Stimulated activated memory B cell treated with anti-CD40 and anti-IgM and Interleukin-4, amounts not matched to agents 10 μg/mL and 1 μg/mL and 100 μg/mL, for 72 hours (primary cell): ENCODE measurements at places on chromosomes 12 and 14.

GRCh38 chr14:34254031-34254430, 208.0 kb downstream of the SPTSSA start:
- ATAC-seq: no peak

GRCh38 chr12:116697305-116697704, 40.6 kb downstream of the SPRING1 start:
- no peak for ATAC-seq

GRCh38 chr12:68971404-68971803, 38.4 kb upstream of the CPM start:
- ATAC-seq: no peak

DNA sequence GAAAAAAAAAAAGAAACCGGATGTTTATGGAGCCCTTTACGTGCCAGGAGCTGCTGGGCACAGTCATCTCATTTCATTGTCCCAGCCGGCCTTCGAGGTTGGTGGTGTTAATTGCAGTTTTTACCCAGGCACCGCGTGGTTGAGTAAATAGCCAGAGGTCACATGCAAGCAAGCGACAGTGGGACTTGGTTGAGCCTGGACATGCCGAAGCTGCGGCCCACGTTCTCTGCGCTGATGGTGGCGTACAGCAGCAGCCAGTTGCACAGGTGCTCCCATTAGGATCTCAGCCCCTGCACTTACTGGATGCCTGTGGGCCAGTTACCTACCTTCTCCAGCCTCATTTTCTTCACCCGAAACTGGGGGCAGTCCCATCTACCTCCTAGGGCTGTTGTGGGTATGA, 54.0 kb downstream of the TSPAN9 start:
- ATAC-seq: no peak

DNA sequence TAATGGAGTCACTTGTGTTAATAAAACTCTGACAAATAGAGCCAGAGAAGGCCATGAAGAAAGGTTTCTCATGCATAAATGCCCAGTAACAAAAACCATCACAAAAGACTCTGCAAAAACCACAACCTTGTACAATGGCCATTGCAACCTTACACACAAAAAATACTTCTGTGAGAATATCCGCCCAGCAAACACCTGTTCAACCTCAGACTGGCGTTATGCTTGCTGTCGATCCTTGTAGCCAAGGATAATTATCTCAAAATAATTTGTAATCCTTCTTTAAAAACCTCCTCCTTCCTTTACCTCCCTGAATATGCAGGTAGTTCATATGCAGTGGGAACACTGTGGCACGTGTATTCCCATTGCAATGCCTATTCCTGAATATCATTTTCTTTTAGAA, 157.1 kb downstream of the SLC41A2 start:
- no peak for ATAC-seq

- peak; percentile 54 for ATAC-seq
Measured at GRCh38 chr12:121793440-121793837, at the start of gene RHOF. TSS of gene RHOF (minus strand) at chr12:121793688. CDS start at chr12:121793633, 55 bp downstream.

DNA sequence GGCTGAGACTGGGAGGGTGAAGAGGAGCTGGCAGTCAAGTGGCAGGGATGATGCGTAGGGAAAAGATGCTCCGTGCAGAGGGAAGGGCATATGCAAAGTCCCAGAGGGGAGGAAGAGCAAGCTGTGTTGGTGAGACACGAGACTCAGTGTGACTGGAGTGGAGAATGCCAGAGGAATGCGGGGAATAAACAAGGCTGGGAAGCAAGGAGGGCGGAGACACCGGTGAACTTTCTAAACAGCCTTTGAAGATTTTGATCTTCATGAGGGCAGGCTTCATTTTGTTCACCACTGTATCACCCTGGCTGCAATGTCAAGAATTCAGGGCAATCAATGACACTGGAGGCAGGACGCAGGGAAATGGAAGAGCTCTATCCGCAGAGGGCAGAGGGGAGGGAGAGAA, 535.8 kb downstream of the FUT8 start:
- no peak for ATAC-seq

- no peak for ATAC-seq
Measured at GRCh38 chr12:99706736-99707473, 59.4 kb downstream of the GARIN6 start.

- ATAC-seq: no peak
Measured at GRCh38 chr14:86296173-86296572, 766.2 kb downstream of the FLRT2 start.

DNA sequence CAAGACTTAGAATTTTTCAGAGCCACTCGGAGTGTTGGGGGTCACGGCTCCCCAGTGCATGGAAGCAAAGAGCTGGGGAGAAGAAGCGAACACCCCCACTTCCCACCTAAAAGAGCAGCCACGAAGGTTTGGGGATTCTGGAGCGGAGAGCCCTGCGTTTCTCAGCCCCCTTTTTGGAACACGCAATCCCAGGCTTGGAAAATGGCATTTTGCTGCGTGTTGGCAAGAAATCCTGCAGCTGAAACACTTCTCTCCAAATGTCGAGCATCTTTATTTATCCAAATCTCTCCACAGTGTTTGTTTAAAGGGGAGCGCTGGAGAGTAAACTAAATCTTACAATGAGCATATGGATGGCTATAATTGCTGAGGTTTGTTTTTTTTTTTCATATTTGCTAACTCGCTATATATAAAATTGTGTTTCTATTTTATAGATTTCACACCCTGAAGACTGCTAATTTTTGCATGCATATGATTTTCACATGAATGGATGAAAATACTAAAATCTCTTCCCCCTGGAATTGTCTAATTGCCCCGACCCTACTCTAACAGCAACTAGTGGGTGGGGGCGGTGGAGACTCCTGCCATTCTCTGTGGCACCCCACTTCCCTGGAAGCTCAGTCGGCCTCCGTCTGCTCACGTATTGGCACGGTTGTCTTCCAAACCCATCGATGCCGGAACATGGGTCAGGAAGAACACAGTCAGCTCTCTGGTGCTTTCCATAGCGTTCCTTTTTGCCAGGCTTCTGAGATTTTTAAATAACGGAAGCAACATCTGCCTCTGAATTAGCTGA, 120.5 kb downstream of the GCH1 start:
- ATAC-seq: no peak

GRCh38 chr12:94231709-94232108, 83.3 kb downstream of the PLXNC1 start:
- no peak for ATAC-seq

DNA sequence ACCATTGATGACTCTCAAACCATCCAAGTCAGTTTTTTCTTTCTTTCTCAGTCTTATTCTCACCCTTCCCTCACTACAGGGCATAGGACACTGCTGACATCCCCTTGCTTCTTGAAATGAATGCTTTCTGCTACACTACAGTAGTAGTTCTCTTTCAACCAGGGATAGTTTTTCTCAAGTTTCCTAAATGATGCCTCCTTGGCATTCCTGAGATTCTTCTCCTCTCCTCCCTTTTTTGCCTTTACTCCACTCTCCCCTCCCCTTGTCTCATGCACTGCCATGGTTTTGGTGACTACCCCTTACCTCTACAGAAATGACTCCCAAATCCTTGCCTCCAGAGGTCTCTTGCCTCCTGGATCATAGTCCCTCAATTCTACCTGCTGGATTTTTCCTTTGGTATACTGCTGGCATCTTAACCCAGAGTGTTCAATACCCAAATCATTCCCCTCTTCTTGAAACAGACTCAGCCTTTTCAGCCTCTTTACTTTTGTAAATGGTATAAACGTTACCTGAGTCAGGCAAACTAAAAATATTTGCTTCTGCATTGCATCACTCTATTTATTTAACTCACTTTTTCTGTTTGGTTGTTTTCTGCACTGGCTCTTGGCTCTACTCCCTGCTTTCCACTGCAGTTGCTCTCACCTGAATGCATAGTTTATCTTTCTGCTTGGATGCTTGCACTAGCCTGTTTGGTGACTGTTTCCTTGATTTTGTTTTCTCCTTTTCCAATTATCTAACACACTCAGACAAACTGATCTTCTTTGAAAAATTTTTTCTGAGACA, 211.6 kb upstream of the IGF1 start:
- ATAC-seq: no peak

DNA sequence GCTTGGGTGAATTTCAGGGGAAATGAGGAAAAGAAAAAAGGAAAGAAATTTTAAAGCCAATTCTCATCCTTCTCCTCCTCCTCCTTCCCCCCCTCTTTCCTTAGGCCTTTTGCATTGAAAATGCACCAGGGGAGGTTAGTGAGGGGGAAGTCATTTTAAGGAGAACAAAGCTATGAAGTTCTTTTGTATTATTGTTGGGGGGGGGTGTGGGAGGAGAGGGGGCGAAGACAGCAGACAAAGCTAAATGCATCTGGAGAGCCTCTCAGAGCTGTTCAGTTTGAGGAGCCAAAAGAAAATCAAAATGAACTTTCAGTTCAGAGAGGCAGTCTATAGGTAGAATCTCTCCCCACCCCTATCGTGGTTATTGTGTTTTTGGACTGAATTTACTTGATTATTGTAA, 1.9 kb downstream of the HOXC4 start:
- ATAC-seq: no peak

DNA sequence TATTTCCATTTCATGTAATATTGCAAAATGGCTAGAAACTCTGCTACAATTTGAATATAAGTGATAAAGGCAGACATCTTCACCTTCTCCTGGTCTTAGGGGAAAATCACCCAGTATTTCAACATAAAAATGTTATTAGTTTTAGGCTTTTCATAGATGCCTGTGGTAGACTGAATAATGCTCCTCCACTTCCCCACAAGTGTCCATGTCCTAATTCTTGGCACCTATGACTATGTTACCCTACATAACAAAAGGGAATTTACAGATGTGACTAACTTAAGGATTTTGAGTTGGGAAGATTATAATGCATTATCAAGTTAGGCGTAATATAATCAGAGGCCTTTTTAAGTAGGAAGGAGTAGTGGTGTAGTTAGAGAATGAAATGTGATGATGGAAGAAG, 196.4 kb downstream of the TMTC3 start:
- no peak for ATAC-seq

- ATAC-seq: peak; percentile 59
Measured at GRCh38 chr12:3803865-3804472, 51.1 kb upstream of the CRACR2A start.

- ATAC-seq: no peak
Measured at GRCh38 chr12:20274008-20274407, 94.3 kb upstream of the PDE3A start.

GRCh38 chr14:55212634-55213033, 21.2 kb upstream of the DLGAP5 start:
- no peak for ATAC-seq

GRCh38 chr12:57027011-57027804, 10.9 kb upstream of the TAC3 start:
- no peak for ATAC-seq

- ATAC-seq: no peak
Measured at GRCh38 chr12:13046964-13047363, 2.8 kb downstream of the FAM234B start.

DNA sequence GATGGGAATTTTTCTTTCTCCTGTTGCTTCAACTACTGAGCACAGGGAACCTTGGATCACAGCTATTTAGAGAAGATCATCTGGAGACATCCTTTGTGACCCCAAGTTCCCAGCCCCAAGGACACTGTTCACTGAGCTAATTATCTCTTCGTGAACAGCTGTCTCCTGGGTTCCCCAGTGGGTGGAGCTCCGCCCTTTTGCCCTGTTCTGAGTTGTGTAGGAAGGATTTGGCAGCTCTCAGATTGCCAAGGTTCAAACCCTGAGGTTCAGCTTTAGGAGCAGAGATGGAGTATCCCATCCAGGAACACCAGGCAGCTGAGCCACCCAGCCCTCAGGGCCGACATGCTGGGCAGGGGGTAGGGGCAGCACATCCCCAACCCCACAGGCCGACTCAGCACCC, 32.0 kb downstream of the NGB start:
- ATAC-seq: no peak

- no peak for ATAC-seq
Measured at GRCh38 chr12:16606201-16606849, 363 bp upstream of the LMO3 start.

GRCh38 chr12:106416273-106416672, 58.7 kb downstream of the POLR3B start:
- no peak for ATAC-seq

DNA sequence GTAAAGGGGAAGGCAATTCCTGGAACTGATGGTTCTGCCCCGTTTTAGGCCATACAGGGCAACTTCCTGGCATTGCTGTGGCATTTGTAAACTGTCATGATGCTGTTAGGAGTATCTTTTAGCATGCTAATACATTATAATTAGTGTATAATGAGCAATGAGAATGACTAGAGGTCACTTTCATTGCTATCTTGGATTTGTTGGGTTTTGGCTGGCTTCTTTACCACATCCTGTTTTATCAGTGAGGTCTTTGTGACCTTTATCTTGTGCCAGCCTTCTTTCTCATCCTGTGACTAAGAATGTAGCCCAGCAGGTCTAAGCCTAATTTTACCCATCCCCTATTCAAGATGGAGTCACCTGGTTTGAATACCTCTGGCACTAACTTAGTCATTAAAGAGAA, 51.2 kb downstream of the TESPA1 start:
- peak; percentile 53 for ATAC-seq

GRCh38 chr14:74572726-74573301, 39.2 kb downstream of the LTBP2 start:
- no peak for ATAC-seq

DNA sequence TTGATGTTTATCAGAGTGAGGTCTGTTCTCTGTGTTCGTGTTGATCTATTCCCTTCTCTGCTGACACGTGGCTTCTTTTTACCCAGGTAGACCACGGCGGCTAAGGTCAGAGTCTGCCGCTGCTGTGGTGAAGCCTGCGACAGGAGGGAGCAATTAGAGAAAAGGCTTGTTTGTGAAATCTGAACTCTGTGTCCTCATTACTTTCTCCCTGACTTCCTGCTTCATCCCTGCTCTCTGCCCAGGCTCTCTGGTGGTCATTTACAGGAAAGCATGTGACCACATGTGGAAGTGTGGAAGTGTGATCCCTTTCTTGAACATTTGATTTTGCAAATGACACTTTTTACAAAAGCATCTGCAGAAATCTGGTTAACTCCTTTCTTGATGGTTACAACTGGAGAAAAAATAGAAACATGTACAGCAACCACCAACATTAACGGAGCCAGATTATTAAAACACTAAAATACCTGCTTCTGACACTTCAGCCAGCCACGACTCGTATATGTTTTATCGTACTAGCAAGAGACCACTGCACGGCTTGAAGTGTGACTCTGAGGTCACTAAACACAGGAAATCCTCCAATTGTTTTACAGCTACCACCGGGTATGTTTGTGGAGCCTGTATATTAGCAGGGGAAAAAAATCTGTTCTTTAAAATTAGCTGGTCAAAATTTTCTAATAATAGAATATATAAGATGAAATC, 388.6 kb upstream of the TMPO start:
- ATAC-seq: no peak
